ENCODE measurements at places on chromosomes 1 and 21. TPM values are rescaled to one million over a fixed set of nuclear protein-coding genes. Genes with fewer than 3 reads are reported as not detected.

The CD5L gene
- total RNA-seq: not detected

GRCh38 chr1:63713627-63714481 is 60.0 kb upstream of the ROR1 start:
- no peaks in the 10 kb centered on the region for H3K36me3 ChIP-seq
- H3K4me3 ChIP-seq: no peak overlapping the region
- H3K27ac ChIP-seq: no peak overlapping the region
- no peaks in the 10 kb centered on the region for H3K27me3 ChIP-seq
- DNase-seq: no peak
- no peaks in the 10 kb centered on the region for H3K4me1 ChIP-seq

The NUP210L gene
- total RNA-seq: 0.09 TPM

- H3K4me3 ChIP-seq: no peak overlapping the region
- H3K36me3 ChIP-seq: no peaks in the 10 kb centered on the region
- no peak overlapping the region for H3K27ac ChIP-seq
- H3K4me1 ChIP-seq: no peaks in the 10 kb centered on the region
- DNase-seq: no peak
- no peaks in the 10 kb centered on the region for H3K27me3 ChIP-seq
Observed at GRCh38 chr1:161998811-161999210, 24.9 kb downstream of the OLFML2B start.

DNA sequence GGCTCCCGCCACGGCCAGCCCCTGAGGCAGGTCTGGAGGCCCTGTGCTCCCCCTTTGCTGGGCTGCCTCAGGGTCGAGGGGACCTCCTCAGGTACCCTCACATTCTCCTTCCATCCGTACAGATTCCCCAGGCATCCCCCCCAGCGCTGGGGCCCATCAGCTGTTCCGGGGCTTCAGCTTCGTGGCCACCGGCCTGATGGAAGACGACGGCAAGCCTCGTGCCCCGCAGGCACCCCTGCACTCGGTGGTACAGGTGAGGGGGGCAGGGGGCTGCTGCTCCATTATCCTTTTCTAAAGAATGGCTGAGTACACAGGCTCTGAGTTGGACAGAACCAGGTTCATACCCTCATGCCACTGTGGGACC is 29.1 kb downstream of the RPS6KA1 start:
- no peaks in the 10 kb centered on the region for H3K36me3 ChIP-seq
- no peak overlapping the region for H3K27ac ChIP-seq
- H3K27me3 ChIP-seq: no peaks in the 10 kb centered on the region
- no peaks in the 10 kb centered on the region for H3K4me1 ChIP-seq
- no peak for DNase-seq
